ENCODE measurements at places on chromosomes 1 and 21.

DNA sequence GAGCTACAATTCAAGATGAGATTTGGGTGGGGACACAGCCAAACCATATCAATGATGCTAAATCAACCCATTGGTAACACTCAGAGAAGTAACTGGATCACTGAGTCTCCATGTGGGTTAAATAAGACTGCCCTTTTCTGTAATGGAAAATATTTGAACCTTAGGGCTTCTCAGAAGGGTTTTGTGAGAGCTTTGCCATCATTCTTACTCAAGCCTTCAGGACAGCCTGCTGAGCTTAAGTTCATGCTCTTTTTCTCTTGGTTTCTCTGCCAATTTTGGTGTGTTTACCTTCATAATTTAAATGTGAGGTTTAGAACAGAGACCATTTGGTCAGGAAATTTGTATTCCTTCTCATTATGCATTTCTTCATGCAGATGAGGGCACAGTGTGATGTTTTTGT, 74.7 kb downstream of the DISC1 start:
- DNase-seq = no peak

DNA sequence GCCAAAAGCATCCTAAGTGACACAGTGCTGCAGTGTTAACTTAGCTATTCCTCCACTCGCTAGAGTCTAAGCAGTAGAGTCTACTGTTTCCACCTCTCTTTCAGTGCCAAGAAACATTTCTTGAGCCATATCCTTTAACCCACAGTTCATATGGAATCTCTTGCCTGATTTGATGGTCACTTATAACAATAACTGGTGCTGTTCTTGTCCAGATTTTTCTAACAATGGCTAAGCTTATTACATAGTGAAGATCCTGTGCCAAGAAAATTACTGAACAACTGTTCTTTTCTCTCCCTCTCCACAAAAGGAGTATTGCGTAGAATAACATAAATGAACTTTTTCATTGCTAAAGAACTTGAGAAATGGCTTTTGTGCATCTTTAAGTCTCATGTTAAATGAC, 121.3 kb downstream of the CDC7 start:
- no peak for DNase-seq

DNA sequence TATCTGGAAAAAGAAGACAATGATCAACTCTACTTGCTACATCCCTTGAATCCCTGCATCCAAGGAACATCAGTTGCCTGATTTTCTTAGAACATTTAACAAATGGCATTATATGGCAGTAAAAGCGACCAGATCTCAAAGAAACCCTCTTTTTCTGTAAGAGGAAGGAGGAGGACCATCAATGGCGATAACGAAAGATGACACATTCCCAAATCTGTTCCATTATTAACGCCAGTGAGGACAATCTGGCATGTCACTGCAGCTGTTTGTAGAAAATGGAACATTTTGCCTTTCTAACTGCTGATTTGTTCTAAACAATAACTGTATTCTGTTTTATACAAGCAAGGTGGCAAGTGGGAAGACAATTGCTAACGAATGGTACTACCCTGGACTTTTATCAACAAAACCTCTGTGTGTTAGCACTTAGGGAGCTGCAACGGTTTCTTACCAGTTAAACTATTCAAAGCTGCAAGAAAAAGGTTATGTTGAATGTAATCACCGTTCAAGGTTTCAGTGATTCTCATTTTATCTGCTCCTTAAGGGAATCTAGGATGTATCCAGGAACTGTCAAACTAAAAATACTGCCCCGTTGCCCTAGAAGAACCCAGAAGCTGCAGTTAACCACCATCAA, 251.9 kb downstream of the SDCCAG8 start:
- no peak for DNase-seq

DNA sequence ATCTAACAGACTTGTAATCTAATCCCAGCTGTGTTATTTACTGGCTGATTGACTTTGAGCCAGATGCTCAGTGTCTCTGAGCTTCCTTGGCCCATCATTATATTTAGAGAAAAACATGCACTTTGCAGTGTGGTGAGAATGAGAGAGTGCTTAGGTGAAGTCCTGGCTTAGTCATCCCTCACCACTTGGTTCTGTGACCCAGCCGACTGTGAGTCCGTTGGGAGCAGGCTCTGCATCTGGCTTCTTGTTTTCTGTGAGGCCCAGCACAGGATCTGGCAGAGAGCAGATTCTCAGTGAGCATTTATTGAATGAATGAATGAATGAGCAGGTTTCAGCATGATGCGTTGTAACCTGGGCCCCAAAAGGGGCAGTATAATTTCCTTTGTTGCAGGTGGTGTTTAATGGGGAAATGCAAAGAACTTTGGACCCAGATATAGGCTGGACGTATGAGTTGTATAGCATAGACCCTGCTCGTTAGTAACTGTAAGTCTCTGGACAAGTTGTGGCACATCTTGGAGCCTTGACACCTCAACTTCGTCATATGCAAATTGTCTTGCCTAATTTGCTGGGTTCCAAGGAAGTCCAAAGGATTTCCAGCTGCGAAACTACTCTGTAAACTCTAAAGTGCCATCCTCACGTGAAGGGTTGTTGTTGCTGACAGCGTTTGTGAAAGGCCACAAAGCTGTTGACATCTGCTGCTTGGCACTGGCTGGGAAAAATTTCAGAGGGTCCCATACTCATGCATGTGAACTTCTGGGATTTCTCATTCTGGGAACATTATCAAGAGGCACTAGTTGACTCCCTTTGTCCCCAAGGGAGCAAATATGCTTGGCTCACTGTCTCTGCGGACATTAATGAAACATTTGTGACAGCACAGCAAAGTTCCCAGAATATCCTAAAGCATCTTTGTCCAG, 138.8 kb upstream of the USP24 start:
- DNase-seq = no peak

DNA sequence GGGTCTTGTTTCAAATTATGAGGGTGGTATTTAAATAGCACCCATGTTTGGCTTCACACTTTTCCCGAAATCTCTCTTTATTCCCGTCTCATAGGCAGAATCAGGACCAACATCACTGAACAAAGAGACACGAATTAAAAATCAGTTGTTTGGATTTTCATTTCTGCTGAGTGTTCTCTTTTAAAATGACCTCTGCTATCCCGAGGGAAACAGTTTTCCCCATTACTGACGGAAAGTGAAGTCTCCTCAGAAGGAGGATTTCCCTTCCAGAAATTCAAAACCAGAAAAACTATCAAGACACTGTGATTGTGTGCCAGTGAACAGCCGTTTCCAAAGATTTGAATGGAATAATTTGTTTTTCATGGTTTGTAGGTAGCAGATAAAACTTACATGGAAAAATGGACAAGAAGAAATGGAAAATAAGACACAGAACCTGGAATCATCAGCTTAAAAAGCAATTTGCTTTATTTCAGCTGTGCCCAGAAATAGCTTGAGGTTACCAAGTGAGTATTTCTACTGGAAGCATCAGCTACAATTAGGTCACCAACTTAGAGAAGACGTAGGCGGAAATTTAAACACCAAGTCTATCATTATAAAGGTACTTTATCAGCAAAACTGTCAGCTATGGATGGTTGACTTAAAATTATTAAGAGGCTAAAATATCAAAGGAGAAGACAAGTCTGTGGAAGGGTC, 68.5 kb downstream of the RUNX1 start:
- no peak for DNase-seq

GRCh38 chr1:175162955-175163354, 29.6 kb downstream of the KIAA0040 start:
- no peak for DNase-seq

DNA sequence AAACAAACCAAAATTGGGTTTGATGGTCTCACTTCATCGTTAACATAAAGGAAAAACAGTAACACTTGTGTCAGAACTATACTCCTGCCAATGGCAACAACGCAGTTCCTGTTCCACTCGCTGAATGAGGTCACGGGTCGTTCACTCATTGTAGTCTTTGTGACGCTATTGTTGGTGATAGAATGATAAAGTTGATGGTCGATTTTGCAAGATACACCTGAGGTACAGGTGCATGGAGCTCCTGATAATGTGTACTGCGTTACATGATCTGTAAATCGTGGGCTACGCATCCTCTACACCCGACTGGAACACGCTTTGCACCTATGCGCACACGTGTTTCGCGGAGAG, 391 bp upstream of the CENPS start:
- no peak for DNase-seq

- no peak for DNase-seq
Observed at GRCh38 chr1:51086496-51087271, 15.3 kb upstream of the C1orf185 start.

- no peak for DNase-seq
Observed at GRCh38 chr1:95953015-95953414, 719.0 kb downstream of the RWDD3 start.

GRCh38 chr1:27392778-27393635, 585 bp downstream of the GPR3 start:
- no peak for DNase-seq

- no peak for DNase-seq
Observed at GRCh38 chr1:206831650-206832049, 33.8 kb upstream of the IL20 start.

- no peak for DNase-seq
Observed at GRCh38 chr1:51642739-51643142, 25.8 kb downstream of the OSBPL9 start.

DNA sequence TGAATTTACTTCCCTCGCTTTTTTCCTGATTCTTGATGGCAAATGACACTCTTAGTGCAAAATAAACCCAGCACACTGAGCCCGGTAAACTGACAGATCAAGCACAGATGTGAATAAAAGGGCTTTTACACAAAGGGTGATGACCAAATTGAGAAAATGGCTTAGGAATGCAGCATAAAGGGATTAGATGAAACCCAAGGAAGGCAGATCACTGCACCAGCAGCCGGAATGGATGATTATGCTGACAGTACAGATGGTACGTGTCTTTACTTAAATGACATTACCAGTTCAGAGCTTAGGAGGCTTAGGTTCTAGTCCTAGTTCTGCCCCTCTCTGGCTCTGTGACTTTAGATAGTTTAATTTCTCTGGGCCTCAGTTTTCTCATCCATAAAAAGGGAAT, 12.0 kb downstream of the PKP1 start:
- DNase-seq = no peak

GRCh38 chr21:15260604-15261003, 195.8 kb upstream of the NRIP1 start:
- no peak for DNase-seq

- no peak for DNase-seq
Observed at GRCh38 chr1:42924851-42925760, 33.6 kb downstream of the SLC2A1 start.

- peak; percentile 23 for DNase-seq
Observed at GRCh38 chr1:45326627-45327623, at the start of gene HPDL. HPDL (plus strand) TSS chr1:45326895; CDS start chr1:45327149, 254 bp downstream.

DNA sequence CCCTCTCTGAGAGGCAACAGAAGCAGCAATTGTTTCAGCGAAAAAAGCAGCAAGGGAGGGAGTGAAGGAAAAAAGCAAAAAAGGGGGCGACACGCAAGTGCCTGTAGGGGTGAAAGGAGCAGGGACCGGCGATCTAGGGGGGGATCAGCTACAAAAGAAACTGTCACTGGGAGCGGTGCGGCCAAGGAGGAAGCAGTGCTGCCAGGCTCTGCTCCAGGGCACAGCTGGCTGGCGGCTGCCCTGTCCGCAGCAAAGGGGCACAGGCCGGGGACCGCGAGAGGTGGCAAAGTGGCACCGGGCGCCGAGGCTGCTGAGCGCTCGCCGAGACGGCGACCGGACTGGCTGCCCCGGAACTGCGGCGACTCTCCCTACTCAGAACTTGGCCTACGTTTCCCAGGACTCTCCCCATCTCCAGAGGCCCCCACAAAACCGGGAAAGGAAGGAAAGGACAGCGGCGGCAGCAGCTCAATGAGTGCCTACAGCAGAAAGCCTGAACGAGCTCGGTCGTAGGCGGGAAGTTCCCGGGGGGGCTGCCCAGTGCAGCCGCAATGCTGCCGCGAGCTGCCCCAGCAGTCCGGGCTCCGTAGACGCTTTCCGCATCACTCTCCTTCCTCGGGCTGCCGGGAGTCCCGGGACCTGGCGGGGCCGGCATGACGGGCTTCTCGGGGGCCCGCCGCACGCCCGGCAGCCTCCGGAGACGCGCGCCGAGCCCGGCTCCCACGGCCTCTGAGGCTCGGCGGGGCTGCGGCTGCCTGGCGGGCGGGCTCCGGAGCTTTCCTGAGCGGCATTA, 1.0 kb upstream of the CDKN2C start:
- no peak for DNase-seq

- no peak for DNase-seq
Observed at GRCh38 chr1:91724231-91724630, 161.7 kb downstream of the TGFBR3 start.

- no peak for DNase-seq
Observed at GRCh38 chr1:229420765-229421164, 13.1 kb downstream of the ACTA1 start.

DNA sequence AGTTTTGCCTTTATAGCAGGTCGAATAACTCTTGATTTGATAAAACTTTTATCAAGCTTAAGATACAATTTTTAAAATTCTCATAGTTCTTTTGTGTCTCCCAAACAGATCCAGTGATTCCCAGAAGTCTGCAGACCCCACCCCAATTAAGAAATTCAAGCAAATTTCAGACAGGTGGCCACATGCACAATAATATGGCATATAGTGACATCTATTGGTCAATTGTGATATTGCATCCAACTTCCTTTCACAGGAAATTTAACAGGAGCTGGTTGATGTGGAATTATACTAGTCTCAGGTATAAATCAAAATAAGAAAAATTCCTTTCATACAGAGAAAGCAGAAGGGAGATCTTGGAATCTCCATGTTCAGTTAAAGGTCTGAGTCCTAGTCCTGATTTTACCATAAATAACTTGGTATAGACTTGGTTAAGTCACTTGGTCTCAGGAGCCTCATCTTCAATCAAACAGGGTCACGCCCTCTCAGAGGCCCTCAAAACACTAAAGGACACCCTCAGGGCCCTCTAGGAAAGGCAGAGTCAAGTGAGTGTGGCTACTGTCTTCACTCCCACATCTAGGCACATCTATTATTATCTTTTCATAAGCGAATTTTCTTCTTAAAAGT, 24.1 kb downstream of the PIGM start:
- no peak for DNase-seq

- DNase-seq = no peak
Observed at GRCh38 chr1:238484121-238484520, 593.4 kb upstream of the ZP4 start.

DNA sequence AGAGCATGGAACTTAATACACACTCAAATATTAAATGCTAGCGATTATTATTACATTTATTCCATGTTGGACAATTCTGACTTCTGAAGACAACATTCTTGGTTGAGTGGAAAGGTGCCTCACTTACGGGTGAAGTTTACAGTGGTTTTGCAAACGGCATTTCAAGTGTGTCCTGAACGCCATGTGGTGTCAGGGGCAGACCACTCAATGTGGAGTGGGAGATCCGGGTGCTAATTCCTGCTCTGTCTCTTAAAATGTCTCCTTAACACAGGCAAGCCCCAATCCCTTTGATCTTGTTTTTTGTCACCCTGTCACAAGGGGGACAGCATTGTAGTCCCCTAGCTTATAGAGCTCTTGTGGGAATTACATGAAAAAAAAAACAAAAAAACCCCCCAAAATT, 5.6 kb upstream of the TDRD10 start:
- no peak for DNase-seq

DNA sequence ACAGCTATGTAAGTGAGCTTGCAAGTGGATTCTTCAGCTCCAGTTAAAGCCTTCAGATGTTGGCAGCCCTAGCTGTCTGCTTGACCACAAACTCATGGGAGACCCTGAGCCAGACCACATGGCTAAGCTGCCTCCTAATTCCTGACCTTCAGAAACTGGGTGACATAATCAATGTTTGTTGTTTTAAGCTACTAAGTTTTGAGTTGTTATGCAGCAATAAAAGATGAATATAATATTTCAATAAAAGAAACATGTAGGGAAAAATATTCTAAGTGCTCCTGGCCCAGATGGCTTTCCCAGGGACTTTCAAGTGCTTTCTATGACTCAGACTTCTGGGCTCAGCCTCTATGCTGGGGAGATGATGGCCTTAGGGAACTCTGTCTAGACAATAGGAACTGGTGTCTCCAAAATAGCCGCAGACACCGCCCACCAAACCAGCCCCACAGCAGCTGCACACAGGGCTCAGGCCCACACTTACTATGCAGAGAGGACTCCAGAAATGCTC, 20.3 kb upstream of the AZIN2 start:
- DNase-seq = no peak
